ENCODE measurements at places on chromosomes 3 and 15.
A peak's percentile ranks its signal among the peaks of the same experiment; 100 is the strongest.

- DNase-seq, result no peak
Observed at GRCh38 chr3:73622091-73622805, 2.5 kb downstream of the PDZRN3 start.

GRCh38 chr3:52895418-52895817, 1.9 kb downstream of the STIMATE start:
- no peak for DNase-seq

DNA sequence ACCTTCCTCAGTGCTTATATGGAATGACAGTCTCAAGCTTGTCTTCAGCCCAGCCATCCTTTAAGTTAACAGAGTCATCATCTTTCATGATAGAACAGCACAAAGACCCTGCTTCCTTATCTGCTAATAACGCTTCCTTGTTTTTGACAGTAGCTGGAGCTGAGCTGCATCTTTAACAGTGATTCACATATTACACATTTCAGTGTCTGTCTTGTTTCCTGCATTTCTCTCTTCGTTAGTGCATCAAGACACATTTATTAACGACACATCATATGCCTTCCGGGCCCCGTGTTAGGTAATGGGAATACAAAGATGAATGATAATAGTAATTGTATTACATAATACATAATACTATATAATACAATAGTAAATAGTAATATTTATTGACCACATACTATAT, 30.2 kb upstream of the GREM1 start:
- DNase-seq, result no peak

GRCh38 chr3:132694991-132695390, 27.2 kb downstream of the NPHP3 start:
- no peak for DNase-seq

DNA sequence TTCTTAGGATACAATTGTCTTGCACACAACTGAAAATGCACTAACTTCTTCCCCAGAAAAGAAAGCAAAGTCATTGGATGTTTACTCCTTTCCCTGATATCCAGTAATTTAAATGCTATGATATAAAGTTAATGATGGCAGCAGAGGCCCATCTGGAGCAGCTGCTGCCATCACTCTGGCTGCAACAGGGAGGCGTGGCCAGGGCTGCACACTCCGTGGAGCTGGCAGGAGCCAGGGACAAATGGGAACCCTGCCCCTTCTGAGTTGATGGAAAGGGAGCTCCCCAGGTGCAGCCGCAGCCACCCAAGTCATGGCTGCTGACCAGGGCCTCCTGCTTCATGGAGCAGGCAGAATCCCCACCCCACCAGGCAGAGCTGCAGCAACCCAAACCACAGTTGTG, 72.6 kb upstream of the ALDH1A3 start:
- no peak for DNase-seq

- DNase-seq, result peak; percentile 41
Observed at GRCh38 chr3:10194328-10195071, 29.8 kb downstream of the IRAK2 start.

GRCh38 chr15:93341164-93341563, 252.2 kb upstream of the RGMA start:
- DNase-seq, result no peak

DNA sequence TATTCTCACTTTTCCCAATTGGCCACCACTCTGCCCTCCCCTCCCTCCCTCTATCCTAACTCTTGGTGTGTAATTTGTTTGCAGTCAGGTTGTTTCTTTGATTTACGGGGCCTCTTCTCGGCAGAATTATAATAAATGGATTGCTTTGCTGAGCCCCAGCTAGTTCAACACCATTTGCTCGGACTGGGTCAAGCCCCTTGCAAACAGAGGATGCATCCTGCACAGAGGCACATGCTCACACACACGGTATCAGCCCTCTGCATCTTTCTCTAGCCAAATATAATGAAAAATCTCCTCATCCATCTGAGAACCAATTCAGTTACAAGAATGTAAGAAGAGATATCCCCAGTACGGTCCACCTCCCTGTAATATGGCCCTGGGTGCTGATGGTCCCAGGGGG, 97.7 kb downstream of the EPHB1 start:
- no peak for DNase-seq

GRCh38 chr3:193400304-193400703, 21.8 kb upstream of the ATP13A5 start:
- DNase-seq, result no peak

DNA sequence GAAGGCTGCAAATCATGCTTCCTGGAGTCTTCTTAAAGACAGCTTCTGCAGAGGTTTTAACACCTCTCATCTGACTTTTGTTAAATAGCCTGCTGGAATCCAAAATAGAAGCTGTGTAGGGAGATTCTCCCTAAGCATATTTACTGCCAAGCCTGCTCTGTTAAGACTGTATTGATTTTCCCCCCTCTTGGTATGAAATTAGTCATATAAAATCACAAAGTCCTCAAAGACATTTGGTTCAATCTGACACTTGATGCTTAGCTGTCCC, 94.6 kb downstream of the ITPR1 start:
- DNase-seq, result no peak

DNA sequence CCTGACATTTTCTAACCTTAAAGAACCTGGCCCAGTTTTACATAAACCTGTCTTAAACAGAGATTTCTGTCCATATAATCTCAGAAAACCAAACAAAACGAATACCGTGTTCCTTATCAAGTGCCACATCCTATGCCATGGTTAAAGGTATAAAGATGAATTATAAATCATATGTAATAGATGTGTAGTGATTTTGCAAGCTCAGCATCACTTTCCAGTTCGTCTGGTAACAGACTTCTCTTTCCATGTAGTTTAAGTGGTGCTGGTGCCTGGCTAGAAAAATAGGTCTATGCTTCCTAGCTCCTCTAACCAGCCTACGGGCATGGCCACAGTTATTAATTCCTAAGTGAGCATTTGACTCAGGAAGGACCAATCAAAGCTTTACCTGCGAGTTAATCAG, 3.4 kb upstream of the GRM7 start:
- no peak for DNase-seq

DNA sequence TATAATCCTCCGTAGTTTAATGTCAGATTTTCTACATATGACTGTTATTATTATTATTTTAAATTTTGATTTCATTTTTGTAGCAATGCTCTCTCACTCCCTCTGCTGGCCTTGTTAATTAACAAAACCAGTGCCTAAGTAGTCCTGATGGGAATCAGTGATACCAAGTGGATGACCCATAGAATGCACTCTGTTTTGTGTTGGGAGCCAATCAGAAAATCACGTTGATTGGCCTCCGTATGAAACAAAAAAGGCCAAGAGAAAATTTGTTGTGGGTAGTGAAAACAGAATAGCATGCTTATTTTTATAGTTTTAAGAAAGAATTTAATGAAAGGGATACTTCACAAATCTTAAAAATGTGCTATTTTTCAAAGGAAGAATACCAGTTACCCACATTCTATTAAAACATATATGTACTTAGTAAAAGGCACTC, 34.4 kb upstream of the MEIS2 start:
- DNase-seq, result no peak

DNA sequence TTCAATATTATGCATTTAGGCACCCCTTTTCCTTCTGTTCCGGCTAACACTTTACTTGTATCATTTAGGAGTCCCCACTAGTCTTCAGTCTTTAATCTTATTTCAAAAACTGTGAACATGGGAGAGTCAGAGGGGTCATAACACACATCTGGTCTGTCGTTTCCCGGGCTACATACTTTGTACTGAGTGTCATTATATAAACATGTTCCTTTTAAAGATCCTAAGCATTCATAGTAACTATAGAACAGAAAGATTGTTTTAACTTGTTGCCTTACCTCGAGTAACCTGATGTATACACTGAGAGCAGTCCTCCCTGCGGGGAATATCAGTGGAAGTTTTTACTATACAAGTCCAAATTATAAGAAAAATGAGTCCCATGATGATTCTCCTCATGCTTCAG, 78.2 kb upstream of the VEPH1 start:
- no peak for DNase-seq

DNA sequence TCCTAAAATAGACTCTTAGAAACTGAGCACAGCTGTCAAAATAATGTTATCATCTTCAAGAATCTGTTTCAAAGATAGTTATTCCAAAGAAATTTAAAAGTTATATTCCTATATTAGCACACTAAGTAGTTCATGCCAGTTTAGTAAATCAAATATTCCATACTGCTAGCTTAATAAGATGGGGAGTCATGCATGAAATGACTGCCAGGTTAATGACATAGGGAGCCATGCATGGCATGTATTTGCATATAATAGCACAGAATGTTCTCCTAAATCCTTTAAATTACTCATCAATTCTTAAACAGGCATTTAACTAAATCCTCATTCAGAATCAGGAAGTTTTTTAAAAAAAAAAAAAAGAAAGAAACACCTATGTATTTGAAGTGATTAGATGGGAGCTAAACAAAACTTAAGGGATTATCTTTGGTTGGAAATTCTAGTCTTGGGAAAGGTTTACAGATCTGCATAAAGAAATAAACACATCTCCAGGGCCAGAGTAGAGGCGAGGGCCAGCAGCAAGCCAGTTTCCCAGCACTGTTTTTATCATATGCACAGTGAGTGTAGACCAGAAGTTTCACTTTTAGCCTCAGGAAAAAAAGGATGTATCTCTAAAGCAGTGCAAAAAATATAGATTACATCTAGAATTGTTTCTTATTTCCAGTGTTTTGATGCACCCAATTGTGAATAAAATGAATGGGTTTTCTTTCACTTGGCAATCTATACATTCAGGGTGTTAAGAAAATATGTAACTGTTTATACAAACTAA, 366.4 kb upstream of the AGTR1 start:
- DNase-seq, result no peak

GRCh38 chr15:73573572-73573971, 59.6 kb downstream of the NPTN start:
- DNase-seq, result no peak

- no peak for DNase-seq
Observed at GRCh38 chr15:47872869-47873432, 155.6 kb downstream of the SEMA6D start.

GRCh38 chr3:42670670-42671069, 14.7 kb upstream of the KLHL40 start:
- no peak for DNase-seq

GRCh38 chr3:100265016-100265415, 4.2 kb downstream of the TBC1D23 start:
- DNase-seq, result no peak

DNA sequence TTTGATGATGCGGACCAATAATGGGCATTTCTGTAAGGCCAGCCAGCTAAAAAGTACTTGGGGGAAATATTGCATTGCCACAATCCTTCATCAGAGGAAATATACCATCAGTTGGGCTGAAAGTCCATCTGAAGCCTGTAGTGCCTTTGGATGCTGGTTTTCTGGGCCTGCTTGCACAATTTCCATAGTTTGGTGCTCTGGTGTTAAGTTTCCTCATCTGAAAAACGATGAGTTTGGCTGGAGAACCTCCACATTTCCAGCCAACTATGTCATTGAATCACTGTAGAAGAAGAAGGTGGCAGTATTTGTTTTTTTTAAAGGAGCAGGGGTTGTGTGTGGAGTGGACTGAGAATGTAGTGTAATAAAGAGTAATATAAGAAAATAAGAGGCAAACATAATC, 10.1 kb downstream of the CCNB2 start:
- DNase-seq, result no peak

GRCh38 chr15:101390060-101390459, 95.0 kb upstream of the SNRPA1 start:
- DNase-seq, result no peak

- no peak for DNase-seq
Observed at GRCh38 chr3:76456322-76456721, 583.6 kb upstream of the ROBO2 start.

DNA sequence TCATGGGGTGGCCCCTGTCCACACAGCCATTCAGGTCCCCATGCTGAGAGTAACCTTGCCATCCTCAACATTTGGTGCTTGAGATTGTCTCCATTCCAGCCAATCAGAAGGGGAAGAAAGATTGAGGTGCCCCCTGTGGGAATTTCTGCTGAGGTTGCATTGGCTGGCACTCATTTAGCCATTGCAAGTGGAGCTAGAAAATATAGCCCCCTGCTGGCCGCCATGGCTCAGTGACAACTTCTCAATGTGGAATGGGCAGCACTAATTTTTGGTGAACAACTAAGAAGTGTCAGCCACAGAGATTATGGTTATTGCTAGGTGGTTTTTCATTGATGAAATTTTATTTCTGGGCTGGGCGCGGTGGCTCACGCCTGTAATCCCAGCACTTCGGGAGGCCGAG, 22.0 kb downstream of the COL6A6 start:
- no peak for DNase-seq

- DNase-seq, result no peak
Observed at GRCh38 chr3:40845447-40845846, 320.7 kb downstream of the ZNF621 start.

DNA sequence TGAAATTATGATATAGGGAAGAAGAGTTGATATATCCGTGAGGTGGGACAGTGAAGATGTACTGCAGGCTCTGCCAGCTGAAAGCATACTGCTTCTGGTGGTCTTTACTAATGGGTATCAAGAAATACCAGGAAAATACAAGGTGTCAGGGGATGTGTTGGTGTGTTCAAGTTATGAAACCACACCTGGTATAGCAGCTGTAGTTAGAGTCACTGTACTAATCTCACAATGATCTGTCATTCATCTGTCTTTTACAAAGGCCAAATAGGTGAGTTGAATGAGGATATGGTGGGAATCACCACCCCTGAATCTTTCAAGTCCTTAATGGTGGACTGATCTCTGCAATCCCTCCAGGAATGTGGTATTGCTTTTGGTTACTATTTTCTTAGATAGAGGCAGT, 152.7 kb downstream of the NFKBIZ start:
- DNase-seq, result no peak

DNA sequence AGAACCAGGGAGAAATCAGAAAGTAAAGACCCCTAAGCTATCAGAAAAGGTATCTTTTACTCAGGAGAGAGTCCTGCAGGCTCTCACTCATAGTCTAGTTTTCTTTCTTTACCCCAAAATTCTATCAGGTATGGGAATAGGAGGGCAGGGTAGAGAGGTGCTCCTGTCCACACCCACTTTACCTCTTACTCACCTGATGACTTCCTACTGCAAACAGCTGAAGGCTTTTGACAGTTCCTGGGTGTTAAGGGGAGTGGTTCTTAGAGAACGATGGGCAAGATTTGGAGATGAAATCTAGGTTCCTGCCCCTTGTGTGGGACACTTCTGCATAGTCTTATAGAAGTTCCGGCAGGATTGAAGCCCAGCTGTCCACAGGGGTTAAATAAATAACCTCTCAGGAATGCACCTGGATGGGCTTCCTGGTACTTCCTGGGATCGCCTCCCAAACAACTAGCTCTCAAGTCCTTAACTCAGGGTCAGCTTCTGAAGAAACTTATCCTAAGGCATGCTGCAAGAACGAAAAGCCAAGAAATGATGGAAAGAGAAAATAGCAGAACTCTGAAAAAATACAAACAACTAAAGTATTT, 10.8 kb upstream of the TNFAIP8L3 start:
- DNase-seq, result no peak

DNA sequence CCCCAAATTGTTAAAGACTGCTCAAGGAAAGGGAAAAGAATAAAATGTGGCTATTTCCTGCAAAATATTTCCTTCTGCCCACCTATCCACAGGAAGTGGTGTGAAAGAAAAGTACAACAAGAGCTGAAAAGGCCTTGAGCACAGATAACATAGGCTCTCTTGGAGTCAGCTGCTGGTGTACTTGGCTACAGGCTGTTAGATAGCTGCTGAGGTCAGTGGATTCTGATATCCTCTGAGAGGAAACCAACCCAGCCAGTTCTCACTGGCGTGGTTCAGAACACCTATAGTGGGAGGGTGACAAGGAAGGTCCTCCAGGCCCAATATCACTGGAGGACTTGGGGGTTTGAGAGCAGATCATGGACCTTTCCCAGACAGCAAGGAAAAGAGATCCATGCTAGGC, 124.4 kb upstream of the GAP43 start:
- no peak for DNase-seq

- DNase-seq, result no peak
Observed at GRCh38 chr15:89876396-89877082, 17.3 kb downstream of the AP3S2 start.
